Stimulated activated CD8-positive, alpha-beta memory T cell treated with anti-CD3 and anti-CD28 coated beads, Interleukin-12 subunit alpha, Interleukin-12 subunit beta, amount 100 ng/mL, for 1 hour (primary cell): ENCODE measurements at places on chromosomes 12 and 14.

GRCh38 chr14:99945732-99946651 is 119.2 kb upstream of the EVL start:
- no peak for DNase-seq

DNA sequence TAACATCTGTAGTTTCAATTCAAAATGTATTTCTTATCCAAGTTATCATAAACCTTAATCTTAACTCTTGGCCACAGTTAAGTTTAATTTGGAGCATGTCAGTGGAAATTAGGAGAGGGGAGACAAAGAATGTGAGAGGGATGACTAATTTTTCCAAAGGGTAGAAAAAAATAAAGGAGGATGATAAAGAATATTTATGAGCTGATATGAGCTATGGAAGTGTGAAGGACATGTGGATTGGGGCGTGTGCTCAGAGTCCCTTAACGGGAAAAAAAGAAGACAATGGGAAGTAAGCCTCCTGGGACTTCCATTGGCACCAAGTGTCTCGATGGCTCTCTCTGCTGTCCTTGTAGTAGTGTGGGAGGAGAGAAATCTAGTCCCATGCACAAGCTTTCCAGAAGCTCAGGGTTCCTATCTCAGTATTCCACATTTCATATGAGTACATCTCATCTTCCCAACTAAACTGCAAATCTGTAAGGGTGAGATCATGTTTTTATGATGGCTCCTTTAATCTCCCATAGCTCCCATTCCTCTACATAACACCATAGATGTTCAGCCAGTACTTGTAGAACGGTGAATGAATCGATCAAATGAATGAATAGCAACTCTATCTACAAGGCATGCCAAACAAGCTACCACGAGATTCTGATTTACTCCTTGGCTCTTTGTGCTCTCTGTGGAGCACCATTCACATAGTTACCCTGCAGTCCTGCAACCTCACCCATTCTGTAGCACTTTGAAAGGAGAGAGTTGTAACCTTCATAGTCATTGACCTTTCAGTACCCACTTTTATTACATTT is 27.4 kb downstream of the BCL2L14 start:
- DNase-seq = no peak

GRCh38 chr12:102939670-102940222 is 17.7 kb upstream of the ASCL1 start:
- no peak for DNase-seq

- no peak for DNase-seq
Observed at GRCh38 chr12:62882140-62882539, 52.8 kb downstream of the PPM1H start.

GRCh38 chr12:92987846-92988621 is 58.9 kb upstream of the EEA1 start:
- DNase-seq = no peak

DNA sequence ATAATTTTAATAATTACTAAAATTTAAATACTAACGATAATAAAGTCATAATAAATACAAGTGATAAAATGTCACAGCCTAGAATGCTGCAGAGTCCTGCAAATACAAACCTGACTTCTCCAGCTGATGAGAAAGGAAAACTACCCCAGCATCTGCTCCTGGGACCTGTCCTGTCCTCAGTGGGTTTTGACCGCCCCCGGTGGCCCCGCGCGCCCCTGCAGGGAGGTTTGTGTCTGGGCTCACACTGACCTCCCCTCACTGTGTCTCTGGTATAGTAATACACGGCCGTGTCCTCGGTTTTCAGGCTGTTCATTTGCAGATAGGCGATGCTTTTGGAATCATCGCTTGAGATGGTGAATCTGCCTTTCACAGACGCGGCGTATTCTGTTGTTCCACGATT is 1139.4 kb downstream of the TMEM121 start:
- DNase-seq = no peak

DNA sequence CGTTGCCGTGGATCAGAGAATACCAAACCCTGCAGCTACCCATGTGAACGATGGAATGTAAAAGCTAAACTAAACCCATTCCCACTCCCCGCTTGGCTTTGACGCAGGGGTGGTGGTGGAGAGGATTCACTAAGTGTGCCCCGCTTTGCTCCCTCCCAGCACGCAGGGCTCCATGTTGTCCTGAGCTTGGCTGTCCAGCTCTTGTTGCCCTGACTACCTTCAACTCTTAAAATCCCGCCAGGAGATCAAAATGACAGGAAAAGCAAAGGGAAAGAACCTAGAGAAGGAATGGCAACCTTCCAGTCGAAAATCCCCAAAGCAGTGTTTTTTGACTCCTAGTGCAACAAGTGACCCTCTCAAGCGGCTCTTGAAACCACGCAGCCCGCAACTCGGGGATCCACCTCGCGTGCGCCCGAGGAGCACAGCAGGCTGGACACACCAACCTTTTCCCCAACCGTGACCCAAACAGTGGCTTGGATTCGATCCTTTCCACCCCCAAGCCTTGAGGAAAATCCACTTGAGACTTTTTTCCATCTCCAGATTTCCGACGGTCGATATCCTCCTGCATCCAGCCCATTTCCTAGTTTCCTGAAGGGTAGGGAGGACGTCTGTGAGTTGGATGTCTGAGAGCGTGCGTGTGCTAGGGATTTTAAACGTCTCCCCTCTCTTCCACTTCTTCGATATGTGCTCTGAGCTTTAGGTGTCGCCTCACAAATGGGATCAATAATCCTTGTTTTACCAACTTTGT is 1.4 kb downstream of the SYT10 start:
- no peak for DNase-seq

DNA sequence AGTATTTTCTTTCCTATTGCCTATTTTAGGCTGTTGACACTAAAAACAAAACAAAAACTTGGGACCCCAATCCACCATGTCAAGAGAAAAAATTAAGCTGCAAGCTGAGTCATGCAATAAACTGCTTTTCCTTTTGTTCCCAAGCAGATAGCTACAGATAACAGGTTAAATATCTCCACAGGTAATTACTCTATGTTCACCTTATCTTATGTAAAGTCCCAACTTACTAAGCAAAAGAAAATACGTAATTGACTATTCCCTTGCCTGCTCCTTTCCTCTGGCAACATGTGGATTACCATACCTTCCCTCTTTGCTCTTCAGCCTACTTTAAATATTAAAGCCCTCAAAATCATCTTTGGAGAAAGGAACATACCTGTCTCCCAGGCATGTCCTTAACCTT is 19.2 kb upstream of the COX16 start:
- DNase-seq = no peak

GRCh38 chr12:6950401-6950801 is 755 bp upstream of the PTPN6 start:
- no peak for DNase-seq

- no peak for DNase-seq
Observed at GRCh38 chr14:32509632-32510187, 180.6 kb downstream of the AKAP6 start.

GRCh38 chr14:96452684-96453083 is 49.5 kb upstream of the PAPOLA start:
- no peak for DNase-seq

DNA sequence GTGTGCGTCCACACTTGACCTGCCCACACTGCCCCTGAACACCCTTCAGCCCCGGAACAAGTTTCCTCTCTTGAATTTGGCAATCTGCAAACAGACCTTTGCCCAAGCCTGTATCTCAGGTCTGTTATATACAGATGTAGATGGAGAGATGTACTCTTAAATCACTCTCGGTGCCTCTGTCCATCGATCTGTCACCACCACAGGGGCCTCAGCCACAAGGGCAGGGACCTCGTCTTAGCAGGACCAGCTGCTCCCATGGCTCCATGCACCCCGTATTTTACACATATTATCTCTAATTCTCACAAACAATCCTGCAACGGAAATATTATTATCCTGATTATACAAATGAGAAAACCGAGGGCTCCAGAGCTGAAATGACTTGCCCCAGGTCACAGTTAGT is 313.4 kb downstream of the BCL11B start:
- DNase-seq = no peak

- DNase-seq = no peak
Observed at GRCh38 chr14:102778338-102779083, 1.3 kb downstream of the TRAF3 start.

GRCh38 chr12:66066929-66067523 is 63.5 kb downstream of the LLPH start:
- no peak for DNase-seq

DNA sequence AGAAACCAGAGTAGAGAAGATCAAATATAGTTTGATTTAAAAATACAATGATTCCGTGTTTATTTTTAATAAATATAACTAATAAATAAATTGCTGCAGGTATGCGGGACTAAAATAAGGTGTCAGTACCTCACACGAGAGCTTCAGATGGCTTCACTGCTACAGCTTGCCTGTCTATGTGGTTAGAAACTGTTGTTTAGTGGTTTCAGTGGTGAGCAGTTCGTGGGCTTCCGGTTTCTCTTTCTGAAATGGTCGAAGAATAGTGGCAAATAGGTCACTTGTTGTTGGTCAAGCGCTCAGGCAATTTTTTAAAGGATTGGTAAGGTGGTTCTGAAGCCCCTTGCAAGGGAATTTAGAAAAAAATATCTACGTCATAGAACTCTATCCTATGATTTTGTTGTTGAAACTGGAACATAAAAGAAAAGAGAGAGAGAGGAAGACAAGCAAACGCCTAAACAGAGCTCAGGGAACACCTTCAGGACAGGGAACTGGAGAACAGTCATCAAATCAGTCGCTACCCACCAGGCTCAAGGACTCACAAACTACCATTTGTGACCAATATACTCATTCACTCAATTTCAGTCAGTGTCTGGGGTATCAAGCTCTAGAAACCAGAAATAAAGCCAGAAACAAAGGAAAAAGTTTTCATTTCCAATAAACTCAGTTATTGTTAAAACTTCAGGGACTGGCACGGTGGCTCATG is 31.3 kb downstream of the GABARAPL1 start:
- DNase-seq = peak; percentile 17

DNA sequence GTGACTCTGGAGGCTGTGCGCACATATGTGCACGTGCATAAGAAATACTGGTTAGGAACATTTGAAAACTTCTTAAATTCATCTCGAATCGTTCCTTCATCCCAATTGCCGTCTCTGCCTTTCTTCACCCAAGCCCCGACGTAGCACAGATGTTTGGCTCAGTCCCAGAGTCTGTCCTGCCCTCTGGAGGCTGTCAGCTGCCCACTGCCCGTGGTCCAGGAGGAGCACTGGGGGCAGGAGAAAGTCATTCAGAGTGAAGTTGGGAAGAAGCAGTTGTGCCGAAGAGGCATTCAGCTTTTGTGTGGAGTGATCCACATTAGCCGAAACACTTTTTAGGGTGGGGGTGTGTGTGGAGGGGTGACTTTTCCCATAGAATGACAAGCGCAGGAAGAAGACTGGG is 124.9 kb downstream of the TSPAN9 start:
- DNase-seq = no peak

GRCh38 chr12:100348657-100349454 is 8.0 kb upstream of the SLC17A8 start:
- no peak for DNase-seq

DNA sequence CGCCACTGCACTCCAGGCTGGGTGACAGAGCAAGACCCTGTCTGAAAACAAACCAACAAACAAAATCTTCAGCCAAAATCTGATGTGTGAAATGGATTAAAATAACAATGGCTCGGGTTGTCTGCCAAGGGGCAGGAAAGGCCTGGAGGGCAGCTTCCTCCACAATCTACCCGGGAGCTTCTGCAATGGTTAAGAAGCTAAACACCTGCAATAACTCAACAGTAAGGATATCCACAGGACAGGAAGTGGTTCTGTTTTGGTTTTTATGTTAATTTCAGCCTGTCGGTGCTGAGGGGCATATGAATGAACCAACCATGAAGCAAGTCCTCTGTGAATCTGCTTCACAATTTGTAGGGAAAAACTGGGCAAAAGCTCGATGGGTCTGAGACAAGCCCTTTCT is 34.4 kb downstream of the RAD52 start:
- no peak for DNase-seq

GRCh38 chr12:25705261-25705660 is 152.2 kb upstream of the LMNTD1 start:
- DNase-seq = no peak

- no peak for DNase-seq
Observed at GRCh38 chr12:30450872-30451271, 244.8 kb downstream of the IPO8 start.

DNA sequence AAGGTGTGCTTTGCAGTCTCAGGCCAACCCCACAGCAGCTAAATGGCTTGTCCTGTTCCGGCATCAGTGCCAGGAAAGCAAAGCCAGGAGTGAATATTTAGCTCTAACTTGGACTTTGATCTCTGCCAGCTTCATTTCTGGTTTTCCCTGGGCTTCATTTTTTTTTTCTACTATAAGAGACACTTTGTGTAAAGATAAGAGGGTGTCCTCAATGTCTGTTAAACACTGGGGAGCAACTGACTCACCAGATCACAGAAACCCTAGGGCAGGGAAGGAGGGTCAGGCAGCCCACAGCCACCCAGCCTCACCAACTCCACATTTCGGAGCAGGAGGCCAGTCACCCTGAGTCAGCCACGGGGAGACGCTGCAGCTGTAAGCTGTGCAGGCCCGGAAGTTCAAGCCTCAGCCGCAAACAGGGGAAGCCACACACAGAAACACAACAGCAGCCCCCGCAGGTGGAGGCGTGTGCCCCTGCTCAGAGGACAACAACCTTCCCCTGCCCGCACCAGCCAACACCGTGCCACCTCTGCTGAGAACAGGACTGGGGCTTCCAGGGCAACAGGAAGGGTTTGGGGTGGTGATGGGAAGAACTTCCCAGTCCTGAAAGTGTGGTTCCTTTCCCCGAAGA is 6.3 kb downstream of the TNFRSF1A start:
- peak; percentile 81 for DNase-seq

DNA sequence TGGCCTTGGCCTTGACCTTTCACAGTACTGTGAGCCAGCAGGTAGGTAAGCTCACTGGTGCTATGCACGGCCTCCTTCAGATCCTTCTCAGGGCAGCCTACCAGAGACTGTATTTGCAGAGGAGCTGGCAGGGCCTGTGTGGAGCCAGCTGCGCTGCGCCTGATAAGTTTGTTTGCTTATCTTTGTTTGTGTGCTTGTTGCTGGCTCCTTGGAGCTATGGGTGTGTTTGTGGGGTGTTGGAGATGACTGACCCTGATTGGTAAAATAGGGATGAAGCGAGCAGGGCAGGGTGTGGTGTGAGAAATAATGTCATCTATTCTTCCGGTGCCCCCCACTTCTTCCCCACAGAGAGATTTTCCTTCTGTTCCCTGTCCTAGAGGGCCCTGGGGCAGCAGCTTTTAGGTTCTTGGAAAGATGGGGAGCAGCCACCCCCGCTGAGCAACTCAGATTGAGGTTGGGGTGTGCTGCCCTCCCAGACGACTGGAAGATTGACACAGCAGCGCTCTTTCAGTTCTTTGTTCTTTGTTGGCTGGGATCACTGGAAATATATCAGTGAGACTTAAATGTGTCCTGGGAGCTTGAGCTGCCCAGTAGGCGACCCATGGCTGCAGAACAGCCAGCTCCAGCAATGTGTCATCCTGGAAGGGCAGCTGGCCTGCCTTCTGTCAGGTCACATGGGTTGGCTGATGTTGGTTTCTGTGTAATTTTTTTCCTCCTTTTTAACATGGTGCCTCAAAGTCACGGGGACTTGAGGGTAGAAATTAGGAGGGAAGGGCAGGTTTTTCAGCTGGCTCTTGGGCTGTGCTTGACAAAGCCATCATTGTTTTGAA is 19.6 kb downstream of the MLXIP start:
- DNase-seq = no peak

GRCh38 chr12:79322905-79323304 is 367.9 kb downstream of the PAWR start:
- no peak for DNase-seq

- no peak for DNase-seq
Observed at GRCh38 chr12:116366824-116367223, 89.3 kb upstream of the MED13L start.

GRCh38 chr12:69007101-69007854 is 74.3 kb upstream of the CPM start:
- DNase-seq = no peak
